ENCODE measurements at places on chromosomes 6 and 20.
A peak's percentile ranks its signal among the peaks of the same experiment; 100 is the strongest.

GRCh38 chr6:169019727-169020491 lies 233.7 kb downstream of the THBS2 start:
- DNase-seq, result no peak

- no peak for DNase-seq
Measured at GRCh38 chr20:50659975-50660670, 31.2 kb downstream of the RIPOR3 start.

DNA sequence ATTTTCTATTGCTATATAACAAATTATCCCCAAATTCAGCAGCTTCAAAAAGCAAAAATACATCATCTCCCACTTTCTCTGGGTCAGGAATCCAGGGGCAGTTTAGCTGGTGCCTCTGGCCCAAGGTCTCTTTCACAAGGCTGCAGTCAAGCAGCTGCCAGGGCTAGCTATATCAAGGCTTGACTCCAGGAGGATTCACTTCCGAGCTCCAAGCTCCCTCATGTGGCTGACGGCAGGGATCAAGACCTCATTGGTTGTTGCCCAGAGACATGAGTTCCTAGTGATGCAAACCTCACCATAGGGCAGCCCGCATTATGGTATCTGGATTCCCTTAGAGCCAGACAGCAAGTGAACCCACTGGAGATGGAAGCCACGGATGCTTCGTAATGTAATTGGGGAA lies 1.3 kb upstream of the VNN1 start:
- peak; percentile 62 for DNase-seq

GRCh38 chr20:428658-429200 lies 20.6 kb downstream of the RBCK1 start:
- DNase-seq, result no peak

- no peak for DNase-seq
Measured at GRCh38 chr6:157813750-157814455, 9.1 kb upstream of the SNX9 start.

GRCh38 chr6:169722362-169723199 lies 1.7 kb downstream of the PHF10 start:
- DNase-seq, result peak; percentile 42

DNA sequence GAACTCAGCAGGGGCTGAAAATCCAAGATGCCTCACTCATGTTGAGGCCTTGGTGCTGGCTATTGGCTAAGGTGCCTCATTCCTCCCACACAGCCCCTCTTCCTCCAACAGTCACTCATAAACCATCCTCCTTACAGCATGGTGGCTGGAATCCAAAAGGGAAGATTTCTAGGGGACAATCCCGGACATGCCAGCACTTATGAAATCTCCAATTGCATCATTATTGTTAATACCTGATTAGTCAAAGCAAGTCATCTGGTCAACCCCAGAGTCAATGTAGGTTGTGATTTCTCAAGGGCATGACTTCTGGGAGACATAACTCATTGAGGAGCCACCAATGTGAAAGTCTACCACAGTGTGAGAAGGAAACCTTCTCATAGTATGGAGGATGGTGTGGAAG lies 506.6 kb upstream of the NOX3 start:
- DNase-seq, result no peak

DNA sequence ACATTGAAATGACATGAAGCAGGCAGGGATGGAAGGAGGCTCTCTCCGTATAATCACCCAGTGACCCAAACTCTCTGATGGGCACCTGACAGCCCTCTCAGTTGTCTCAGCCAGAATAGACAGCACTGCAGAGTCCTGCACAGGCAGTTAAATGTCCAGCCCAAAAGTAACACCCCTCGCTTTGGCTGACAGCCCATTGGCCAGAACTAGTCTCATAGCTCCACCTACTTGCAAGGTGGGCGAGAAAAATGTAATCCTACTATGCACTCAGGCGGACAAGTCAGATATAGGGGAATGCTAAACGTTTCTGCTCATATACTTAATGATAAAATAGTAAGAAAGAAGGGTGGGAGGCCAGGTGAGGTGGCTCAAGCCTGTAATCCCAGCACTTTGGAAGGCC lies 393.5 kb upstream of the JARID2 start:
- no peak for DNase-seq

DNA sequence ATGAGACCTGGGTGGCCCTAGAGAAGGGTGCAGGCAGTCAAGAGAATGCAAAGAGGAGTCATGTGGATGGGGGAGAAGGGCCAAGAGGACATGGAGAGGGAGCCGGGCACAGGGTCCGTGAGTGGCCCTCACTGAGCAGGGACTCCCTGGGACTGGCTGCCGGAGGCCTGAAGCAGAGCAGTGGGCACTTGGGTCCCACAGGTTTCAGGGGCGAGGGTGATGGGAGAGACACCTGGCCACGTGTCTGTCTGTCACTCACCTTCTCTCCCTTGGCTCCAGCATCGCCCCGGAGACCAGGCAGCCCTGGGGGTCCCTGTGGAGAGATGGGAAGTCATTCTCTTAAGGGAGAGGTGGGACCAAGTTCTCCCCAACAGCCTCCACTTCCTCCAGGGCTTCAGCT lies 25.5 kb downstream of the COL11A2 start:
- DNase-seq, result no peak

DNA sequence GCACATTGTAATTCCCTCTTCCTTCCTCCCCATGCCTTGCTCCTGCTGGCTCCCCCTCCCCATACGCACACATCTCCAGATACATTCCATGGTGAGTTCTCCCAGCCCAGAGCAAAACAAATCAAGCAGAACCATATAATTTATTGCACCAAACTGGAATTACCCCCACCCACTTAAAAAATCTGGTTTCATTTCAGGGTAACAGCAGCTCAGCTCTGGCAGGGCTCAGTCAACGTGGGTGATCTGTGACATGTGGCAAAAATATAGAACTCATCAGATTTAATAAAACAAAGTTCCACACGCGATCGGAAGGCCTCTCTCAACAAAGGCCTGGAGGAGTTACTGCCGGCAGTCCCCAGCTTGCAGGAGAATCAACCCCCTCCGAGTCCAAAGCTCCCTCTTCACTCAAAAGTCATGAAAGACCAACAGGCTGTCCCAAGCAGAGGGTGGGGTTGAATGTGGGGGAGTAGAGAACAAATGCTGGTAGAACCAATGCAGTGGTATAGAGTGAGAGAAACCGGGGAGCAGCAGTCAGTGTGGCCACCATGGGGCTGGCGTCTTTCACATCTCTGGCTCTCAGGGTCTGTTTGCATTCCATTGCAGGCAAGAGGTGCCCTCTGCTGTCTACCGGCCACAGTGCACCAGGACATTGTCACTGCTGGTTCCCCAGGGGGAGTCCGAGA lies 323.3 kb upstream of the NT5E start:
- DNase-seq, result peak; percentile 79

DNA sequence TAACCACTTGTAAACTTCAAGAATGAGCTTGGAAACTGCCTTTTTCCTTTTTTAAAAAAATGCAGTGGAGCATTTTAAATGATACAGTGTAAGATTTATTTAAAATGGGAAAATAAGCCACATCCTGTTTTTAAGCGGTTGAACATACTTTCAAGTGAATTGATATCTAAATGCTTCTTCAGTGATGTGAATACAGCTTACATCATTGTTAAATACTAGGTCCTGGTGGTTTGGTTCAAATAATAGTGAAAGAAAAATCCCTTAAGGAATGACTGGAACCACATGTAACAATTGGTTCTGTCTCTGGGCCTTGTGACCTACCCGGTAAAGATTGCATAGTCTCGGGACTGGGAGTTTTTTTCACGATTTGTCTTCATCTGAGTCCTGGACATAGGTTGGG lies 44.2 kb downstream of the BMP6 start:
- no peak for DNase-seq

- DNase-seq, result peak; percentile 52
Measured at GRCh38 chr6:32700391-32701040, 34.1 kb upstream of the HLA-DQB1 start.

DNA sequence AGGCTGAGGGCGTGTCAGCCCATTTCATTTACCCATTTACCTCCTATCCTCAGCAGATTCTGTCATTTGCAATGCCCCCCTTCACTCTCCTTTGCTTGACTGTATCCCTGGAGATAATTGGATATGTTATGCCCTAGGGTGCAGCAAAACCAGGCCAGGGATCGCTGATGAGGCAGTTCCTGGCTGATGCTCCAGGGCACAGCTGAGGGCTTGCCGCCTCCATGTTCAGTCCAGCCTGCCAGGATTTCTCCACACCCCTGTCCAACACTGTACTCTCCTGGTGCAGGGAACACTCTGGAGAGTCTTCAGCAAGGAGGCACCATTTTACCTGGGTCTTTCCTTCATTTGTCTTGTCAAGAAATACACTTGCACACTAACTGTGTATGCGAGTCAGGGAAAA lies 532.1 kb upstream of the CHD6 start:
- DNase-seq, result no peak

DNA sequence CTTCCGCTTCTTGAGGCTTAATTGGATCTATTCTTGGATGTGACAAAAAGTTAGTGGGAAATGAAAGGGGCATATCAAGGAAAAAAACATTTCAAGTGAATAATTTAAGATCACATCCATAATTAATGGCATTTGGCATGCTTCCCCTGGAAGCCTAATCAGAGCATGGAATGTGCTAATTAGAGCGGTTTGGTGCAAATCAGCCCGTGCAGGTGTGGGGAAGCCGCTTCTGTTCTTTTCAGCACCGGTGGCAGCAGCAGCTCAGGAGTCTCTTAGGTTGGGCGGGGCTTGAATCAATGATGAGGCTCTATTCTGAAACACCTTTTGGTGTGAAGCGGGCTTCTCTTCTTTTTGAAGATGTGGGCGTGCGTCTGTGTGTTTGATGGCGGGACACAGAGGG lies 301.2 kb downstream of the LRFN2 start:
- DNase-seq, result no peak

DNA sequence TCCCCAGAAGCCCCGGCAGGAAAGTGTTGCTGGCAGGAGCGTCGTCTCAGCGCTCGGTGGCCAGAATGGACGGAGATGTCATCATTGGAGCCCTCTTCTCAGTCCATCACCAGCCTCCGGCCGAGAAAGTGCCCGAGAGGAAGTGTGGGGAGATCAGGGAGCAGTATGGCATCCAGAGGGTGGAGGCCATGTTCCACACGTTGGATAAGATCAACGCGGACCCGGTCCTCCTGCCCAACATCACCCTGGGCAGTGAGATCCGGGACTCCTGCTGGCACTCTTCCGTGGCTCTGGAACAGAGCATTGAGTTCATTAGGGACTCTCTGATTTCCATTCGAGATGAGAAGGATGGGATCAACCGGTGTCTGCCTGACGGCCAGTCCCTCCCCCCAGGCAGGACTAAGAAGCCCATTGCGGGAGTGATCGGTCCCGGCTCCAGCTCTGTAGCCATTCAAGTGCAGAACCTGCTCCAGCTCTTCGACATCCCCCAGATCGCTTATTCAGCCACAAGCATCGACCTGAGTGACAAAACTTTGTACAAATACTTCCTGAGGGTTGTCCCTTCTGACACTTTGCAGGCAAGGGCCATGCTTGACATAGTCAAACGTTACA lies 817 bp downstream of the GRM1 start:
- DNase-seq, result no peak

GRCh38 chr6:10964684-10965083 lies 77.8 kb downstream of the SYCP2L start:
- no peak for DNase-seq

- DNase-seq, result no peak
Measured at GRCh38 chr6:29597184-29597583, 12.3 kb downstream of the OR2H2 start.

DNA sequence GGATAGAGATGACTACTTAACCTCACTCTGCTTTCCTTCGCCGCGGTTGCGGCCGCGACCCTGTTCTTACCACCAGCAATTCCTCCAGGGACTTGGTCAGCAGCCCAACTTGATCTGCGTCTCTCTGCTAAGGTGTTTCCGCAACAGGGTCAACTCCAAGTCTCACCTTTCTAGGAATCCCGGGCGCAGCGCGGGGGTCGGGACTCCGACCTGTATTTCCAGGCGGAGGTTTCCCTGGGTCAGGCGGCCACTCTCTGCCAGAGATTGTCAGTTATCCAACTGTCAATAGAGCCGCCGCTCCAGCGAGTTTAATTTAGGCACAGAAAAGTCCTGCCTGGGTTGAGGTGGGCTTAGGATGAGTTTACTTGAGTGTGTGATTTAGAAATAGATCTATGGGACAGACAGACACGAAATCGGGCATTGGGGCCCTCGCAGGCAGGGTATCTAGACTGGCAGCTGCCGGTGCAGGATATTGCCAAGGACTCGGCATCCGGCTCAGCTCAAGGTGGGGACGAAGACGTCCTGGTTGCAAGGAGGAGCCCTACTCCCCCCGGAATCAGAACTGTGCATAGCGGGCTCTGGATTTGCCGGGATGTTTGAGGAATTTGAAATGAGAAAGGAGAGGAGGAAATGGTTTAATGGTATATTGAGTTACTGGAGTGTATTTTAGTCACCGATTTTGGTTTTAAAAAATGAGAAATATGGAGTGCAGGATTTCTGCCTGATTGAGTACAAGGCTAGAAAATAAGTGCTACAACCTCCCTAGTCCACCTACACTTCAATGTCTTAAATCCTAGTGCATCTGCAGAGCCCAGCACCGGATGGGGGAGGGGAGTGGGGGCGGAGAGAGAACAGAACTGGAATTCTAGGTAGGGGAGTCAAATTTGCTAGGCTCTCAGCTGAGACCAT lies 23.7 kb downstream of the POM121L2 start:
- peak; percentile 70 for DNase-seq

- no peak for DNase-seq
Measured at GRCh38 chr20:19018881-19019280, 193.6 kb upstream of the SLC24A3 start.

- DNase-seq, result no peak
Measured at GRCh38 chr6:52423448-52423847, 3.3 kb downstream of the EFHC1 start.

DNA sequence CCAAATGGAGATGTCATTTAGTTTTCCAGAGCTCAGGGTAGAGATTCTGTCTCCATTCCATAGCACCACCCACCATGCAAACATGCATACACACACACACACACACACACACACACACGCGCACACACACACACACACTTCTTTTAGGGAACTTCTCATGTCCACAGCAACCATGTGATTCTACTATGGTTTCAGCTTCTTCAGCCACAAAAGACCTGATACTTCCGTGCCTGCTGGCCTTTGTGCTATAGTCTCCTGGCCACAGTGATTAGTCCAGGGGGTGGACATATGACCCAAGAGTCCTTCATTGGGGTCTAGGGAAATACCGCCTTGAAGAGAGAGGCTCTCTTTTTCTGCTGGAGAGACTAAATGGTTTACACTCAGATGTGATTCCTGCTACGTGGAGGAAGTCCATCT lies 53.5 kb downstream of the CARMIL1 start:
- DNase-seq, result no peak

DNA sequence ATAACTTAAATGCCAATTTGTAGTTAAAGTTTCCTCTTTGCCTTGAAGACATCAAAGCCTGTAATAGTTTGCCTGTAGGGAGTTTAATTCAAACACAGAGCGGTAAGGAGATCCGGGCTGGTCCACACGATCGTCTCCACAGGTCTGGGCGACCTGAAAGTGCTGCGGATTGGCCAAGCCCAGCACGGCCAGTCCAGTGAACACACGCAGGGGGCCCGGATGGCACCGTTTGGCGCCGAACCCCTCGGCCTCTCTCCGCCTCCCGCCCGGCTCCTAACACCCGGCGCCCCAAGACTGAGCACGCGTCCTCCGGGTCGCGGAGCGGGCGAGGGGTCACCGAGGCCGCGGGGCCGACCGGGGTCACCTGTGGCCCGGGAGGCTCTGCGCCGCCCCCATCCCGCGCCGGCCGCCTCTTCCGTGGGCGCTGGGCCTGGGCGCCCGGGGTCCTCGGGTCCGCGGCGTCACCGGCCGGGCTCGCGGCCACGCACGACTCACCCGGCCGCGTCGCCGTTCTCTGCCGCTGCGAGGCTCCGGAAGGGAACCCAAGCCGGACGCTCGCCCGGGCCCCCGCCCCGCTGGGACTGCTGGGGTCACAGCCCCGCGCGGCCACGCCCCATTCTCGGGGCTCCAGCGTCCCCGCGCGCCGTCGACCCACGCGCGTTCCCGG lies 481 bp downstream of the SERPINB6 start:
- DNase-seq, result peak; percentile 42
